ENCODE measurements at places on chromosomes 3 and 15.

DNA sequence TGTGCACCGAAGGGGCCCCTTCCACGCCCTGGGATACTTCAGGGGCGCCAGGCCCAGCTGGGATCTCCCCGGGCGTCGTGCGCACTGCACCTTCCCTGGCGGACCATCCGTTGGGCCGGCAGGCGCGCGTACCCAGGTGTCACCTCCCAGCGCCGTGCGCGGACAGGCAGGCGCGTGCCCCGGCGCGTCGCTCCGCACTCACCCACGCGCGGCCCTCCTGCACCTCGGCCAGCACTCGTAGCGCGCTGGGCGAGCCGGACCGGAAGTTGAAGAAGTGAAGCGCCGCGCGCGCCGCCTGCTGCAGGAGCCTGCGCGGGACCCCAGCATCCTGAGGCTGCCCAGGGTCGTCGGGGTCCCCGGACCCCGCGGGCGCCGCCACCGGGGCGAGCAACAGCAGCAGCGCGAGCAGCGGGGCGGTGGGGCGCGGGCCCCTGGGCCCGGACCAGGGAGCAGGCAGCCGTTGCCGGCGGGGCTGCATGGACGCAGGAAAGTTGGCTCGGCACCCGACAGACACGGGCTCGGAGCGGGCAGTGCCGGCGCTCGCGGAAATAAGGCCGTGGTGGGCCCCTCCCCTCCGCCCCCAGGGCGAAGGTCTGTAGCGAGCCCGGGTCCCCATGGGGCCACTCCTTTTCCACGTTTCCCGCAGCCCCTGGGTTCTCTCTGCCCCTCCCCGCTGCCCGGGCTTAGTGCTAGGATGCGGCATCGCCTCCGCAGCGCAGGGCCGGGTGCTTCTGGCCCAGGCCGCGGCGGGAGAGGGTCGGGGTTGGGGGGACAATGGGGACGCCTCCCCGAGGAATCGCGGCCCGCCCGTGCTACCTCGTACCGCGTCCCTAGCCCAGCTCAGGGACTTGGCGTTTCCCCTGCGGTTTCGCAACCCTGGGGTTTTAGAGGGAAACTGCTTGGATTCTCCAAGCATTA, at the start of gene RARRES1:
Gene RARRES1 (minus strand): TSS at position 520 of the 918 bp plus-strand sequence. CDS start 42 bp downstream, at position 478.
- DNase-seq: peak; percentile 64
- no peak within 1 kb of the TSS for H3K27ac ChIP-seq
- H3K27me3 ChIP-seq: peaks cover 23% of the 10 kb centered on the region

- peak; percentile 24 for DNase-seq
- no peaks in the 10 kb centered on the region for H3K36me3 ChIP-seq
- H3K27me3 ChIP-seq: no peaks in the 10 kb centered on the region
- H3K4me3 ChIP-seq: no peak overlapping the region
- H3K4me1 ChIP-seq: peaks cover 11% of the 10 kb centered on the region
- no peak overlapping the region for H3K27ac ChIP-seq
Observed at GRCh38 chr15:57947781-57948180, 117.7 kb downstream of the ALDH1A2 start.

GRCh38 chr15:80093854-80094418, 34.5 kb downstream of the ZFAND6 start:
- H3K4me1 ChIP-seq: peaks cover 28% of the 10 kb centered on the region
- H3K27ac ChIP-seq: no peak overlapping the region
- H3K4me3 ChIP-seq: no peak overlapping the region
- no peaks in the 10 kb centered on the region for H3K27me3 ChIP-seq

DNA sequence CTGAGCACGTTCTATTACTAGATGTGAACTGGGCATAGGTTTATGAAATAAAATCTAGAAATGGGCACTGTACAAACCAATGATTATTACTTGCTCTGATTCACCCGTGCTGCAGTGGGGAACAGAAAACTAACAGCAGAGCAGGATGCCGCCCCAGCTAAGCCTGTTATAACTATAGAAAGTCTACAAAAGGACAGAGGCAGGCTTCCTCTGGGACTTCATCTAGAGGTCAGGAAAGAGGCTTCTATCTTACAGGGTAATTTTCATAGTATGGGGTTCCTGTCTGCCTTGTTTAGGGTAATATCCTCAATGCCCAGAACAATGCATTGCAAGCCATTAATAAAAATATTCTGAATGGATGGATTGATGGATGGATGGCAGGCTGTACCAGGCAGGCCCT, 177.0 kb upstream of the TBL1XR1 start:
- H3K27me3 ChIP-seq: no peaks in the 10 kb centered on the region
- no peak overlapping the region for H3K4me3 ChIP-seq

- H3K27me3 ChIP-seq: no peaks in the 10 kb centered on the region
- no peak for DNase-seq
- H3K36me3 ChIP-seq: no peaks in the 10 kb centered on the region
Observed at GRCh38 chr3:112681822-112682325, 40.9 kb upstream of the CCDC80 start.

GRCh38 chr3:127121885-127122284, 71.0 kb upstream of the PRR23E start:
- H3K4me3 ChIP-seq: no peak overlapping the region
- H3K4me1 ChIP-seq: peaks cover 14% of the 10 kb centered on the region
- H3K27me3 ChIP-seq: no peaks in the 10 kb centered on the region
- H3K36me3 ChIP-seq: no peaks in the 10 kb centered on the region

GRCh38 chr15:94099574-94099960, 131.8 kb upstream of the MCTP2 start:
- no peak overlapping the region for H3K27ac ChIP-seq
- no peaks in the 10 kb centered on the region for H3K27me3 ChIP-seq
- H3K36me3 ChIP-seq: 0 out of 2 replicates have a peak, but pooled peaks cover 2% of the 10 kb centered on the region
- H3K4me3 ChIP-seq: no peak overlapping the region

- no peak overlapping the region for H3K4me3 ChIP-seq
- no peak for DNase-seq
- no peak overlapping the region for H3K27ac ChIP-seq
- peaks cover 3% of the 10 kb centered on the region for H3K36me3 ChIP-seq
- H3K27me3 ChIP-seq: no peaks in the 10 kb centered on the region
Observed at GRCh38 chr3:45347315-45348000, 40.9 kb upstream of the LARS2 start.

GRCh38 chr15:98134905-98135304, 174.4 kb downstream of the ARRDC4 start:
- no peaks in the 10 kb centered on the region for H3K36me3 ChIP-seq
- H3K4me3 ChIP-seq: no peak overlapping the region
- H3K4me1 ChIP-seq: no peaks in the 10 kb centered on the region
- no peak overlapping the region for H3K27ac ChIP-seq
- no peaks in the 10 kb centered on the region for H3K27me3 ChIP-seq

DNA sequence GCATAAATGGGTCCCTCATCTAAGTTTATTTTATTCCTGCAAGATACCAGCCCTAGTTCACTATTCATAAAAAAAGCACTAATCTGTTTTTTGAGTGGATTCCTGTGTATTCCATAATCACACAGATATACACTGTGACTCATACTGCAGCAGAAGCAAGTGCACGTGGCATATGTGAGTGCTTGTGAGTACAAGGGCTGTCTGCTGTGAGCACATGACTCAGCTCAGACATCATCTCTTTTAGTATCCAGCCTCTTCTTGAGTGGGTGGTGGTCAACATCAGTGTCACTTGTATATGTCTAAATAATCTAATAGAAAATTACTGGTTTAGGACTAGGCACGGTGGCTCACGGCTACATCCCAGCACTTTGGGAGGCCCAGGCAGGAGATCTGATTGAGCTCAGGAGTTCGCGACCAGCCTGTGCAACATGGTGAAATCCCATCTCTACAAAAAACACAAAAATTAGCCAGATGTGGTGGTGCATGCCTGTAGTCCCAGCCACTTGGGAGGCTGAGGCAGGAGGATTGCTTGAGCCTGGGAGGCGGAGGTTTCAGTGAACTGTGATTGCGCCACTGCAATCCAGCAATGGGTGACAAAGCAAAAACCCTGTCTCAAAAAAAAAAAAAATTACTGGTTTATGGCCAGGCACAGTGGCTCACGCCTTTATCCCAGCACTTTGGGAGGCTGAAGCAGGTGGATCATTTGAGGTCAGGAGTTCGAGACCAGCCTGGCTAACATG, 49.8 kb downstream of the NIPA2 start:
- H3K4me1 ChIP-seq: peaks cover 9% of the 10 kb centered on the region
- H3K27ac ChIP-seq: no peak overlapping the region
- peaks cover 21% of the 10 kb centered on the region for H3K36me3 ChIP-seq
- no peaks in the 10 kb centered on the region for H3K27me3 ChIP-seq

GRCh38 chr15:67085818-67086636, 20.6 kb downstream of the SMAD3 start:
- H3K27ac ChIP-seq: peak overlapping the region; percentile 82
- H3K4me1 ChIP-seq: peaks cover 88% of the 10 kb centered on the region
- peaks cover 4% of the 10 kb centered on the region for H3K36me3 ChIP-seq
- H3K4me3 ChIP-seq: no peak overlapping the region
- no peaks in the 10 kb centered on the region for H3K27me3 ChIP-seq

GRCh38 chr3:40387001-40387894, at the start of gene ENTPD3:
Gene ENTPD3, plus strand, starts transcription at chr3:40387184. Its CDS starts 874 bp downstream, at chr3:40388058.
- peaks cover 16% of the 10 kb centered on the region for H3K4me1 ChIP-seq
- peaks cover 44% of the 10 kb centered on the region for H3K27me3 ChIP-seq
- DNase-seq: peak; percentile 69
- no peak within 1 kb of the TSS for H3K27ac ChIP-seq
- no peaks in the 10 kb centered on the region for H3K36me3 ChIP-seq

DNA sequence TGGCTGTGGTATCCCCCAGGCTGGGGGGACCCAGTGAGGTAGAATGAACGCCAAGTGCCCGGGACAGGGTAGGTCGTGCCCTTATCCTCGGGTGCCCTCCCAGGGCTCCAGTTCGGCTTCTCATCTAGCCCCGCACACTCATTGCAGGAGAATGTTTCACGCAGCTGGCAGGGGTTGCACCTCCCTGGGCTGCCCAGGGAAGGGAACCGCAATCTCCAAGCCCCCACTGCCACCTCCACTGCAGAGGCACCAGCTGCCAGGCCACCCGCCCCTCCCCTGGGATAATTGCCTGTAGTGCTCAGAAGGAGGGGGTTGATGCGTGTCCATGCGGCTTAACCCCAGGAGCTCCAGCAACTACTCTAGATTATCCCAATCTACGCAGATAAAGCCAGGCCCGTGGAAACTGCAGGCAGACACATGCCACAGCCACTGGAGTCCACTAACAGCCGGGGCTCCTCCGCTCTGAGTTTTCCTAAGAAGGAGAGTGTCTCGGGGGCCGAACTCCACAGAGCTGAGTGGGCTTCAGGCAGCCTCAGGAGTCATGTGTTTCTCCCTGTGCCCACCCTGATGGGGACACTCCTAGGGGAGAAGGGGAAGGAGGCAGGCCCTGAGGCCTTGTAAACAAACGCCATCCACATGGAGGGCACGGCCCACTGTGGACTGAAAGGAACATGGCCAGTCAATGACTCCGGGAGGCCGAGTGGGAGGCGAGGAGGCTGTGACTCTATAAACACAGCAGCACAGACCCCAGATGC, 137.2 kb upstream of the IQSEC1 start:
- no peak overlapping the region for H3K4me3 ChIP-seq
- no peaks in the 10 kb centered on the region for H3K36me3 ChIP-seq
- DNase-seq: no peak
- H3K4me1 ChIP-seq: peaks cover 5% of the 10 kb centered on the region

DNA sequence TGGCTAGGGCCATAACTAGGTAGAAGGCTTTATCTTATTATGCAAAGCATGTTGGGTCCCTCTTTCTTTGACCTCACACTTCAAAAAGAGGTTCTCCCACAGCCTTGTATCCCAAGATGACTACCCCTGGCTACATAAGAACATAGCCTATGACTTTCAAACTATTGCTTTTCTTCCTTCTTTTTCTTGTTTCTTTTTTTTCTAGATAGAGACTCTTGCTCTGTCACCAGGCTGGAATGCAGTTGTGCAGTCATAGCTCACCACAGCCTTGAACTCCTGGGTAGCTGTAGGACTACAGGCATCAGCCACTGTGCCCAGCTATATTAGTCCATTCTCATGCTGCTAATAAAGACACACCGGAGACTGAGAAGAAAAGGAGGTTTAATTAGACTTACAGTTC, 47.2 kb downstream of the DIPK2A start:
- H3K4me1 ChIP-seq: peaks cover under 1% of the 10 kb centered on the region
- H3K27ac ChIP-seq: no peak overlapping the region
- no peak for DNase-seq
- no peaks in the 10 kb centered on the region for H3K27me3 ChIP-seq

DNA sequence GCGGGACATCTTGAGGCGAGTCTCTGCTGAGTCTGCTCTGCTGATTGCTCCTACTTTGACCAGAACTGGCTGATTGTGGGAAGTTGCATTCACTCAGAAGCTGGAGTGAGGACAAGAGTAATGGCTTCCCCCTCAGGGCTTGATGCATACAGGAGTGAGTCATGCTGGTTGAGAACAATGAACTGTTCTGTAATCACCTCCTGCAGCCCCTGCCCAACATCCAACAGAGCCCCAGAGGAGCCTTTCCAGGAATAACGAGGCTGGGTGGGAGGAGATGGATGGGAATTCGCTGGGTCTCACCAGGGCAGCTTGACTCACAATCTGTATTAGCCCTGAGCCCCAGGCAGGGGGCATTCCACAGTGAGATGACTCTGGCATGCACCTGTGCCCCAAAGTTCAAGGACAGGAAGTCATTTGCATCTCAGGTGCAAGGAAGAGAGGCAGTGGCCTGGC, 85.0 kb downstream of the RAB11A start:
- no peak overlapping the region for H3K4me3 ChIP-seq
- H3K4me1 ChIP-seq: peaks cover 44% of the 10 kb centered on the region
- peak overlapping the region; percentile 87 for H3K27ac ChIP-seq
- H3K27me3 ChIP-seq: no peaks in the 10 kb centered on the region
- DNase-seq: peak; percentile 69

GRCh38 chr15:71732636-71733035, 77.7 kb upstream of the NR2E3 start:
- H3K4me3 ChIP-seq: no peak overlapping the region
- DNase-seq: no peak
- H3K27ac ChIP-seq: no peak overlapping the region
- no peaks in the 10 kb centered on the region for H3K36me3 ChIP-seq

- peak overlapping the region; percentile 8 for H3K27ac ChIP-seq
- H3K4me1 ChIP-seq: peaks cover 9% of the 10 kb centered on the region
- DNase-seq: no peak
- no peaks in the 10 kb centered on the region for H3K27me3 ChIP-seq
Observed at GRCh38 chr3:98573181-98573728, 20.2 kb downstream of the CPOX start.

Measured in WTC11 (cell line).